ENCODE measurements at places on chromosomes 4 and X.
A peak's percentile ranks its signal among the peaks of the same experiment; 100 is the strongest.

DNA sequence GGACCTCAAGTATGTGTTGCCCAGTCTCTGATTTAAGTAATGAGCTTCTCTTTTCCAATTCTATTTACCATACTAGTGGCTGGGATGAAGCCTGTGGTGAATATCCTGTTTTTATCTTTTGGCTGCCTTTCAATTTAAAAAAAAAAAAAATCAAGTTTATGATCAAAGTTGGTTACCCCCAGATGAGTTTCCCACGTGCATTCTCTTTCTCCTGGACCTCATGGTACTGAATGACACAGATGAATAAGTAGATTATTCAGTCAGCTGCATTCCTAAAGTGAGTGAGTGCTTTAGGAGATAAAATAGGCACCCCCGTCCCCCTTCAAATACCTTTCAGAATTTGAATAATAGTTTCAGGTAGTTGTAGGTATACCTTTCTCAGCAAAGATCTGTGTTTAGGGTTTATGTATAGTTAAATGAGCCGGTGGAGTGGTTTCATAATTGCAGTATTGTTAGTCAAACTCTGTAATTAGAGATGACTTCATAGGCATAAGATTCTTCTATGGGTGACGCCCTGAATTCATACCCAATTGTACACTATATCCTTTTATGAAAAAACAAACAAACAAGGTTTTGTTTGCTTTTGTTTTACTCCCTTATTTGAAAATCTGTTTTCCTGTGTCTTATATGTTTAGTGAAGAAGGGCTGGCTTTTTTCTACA lies 41.9 kb downstream of the PLS3 start:
- DNase-seq: no peak

GRCh38 chr4:147217655-147218054 lies 263.2 kb upstream of the EDNRA start:
- DNase-seq: no peak

GRCh38 chrX:115011428-115011827 lies 6.0 kb downstream of the IL13RA2 start:
- no peak for DNase-seq

- no peak for DNase-seq
Observed at GRCh38 chr4:30760551-30760950, 40.4 kb downstream of the PCDH7 start.

DNA sequence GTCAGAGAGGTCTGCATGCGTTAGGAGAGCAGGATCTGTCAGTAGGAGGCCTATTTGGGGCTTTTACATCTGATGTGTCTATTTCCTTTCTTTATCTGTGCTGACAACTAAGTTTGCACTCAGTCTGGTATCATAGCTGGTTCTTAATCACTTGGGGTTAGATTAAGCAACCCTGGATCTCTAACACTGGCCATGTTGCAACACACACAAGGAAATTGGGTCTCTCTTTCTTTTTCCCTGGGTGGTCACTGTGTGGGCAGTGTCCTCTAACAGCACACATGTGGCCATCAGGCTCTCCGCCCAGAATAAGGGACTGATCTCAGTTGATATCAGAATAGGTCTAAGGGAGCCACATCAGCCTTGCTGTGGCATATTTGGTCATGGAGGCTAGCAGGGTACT lies 38.9 kb downstream of the IGFBP7 start:
- DNase-seq: no peak

DNA sequence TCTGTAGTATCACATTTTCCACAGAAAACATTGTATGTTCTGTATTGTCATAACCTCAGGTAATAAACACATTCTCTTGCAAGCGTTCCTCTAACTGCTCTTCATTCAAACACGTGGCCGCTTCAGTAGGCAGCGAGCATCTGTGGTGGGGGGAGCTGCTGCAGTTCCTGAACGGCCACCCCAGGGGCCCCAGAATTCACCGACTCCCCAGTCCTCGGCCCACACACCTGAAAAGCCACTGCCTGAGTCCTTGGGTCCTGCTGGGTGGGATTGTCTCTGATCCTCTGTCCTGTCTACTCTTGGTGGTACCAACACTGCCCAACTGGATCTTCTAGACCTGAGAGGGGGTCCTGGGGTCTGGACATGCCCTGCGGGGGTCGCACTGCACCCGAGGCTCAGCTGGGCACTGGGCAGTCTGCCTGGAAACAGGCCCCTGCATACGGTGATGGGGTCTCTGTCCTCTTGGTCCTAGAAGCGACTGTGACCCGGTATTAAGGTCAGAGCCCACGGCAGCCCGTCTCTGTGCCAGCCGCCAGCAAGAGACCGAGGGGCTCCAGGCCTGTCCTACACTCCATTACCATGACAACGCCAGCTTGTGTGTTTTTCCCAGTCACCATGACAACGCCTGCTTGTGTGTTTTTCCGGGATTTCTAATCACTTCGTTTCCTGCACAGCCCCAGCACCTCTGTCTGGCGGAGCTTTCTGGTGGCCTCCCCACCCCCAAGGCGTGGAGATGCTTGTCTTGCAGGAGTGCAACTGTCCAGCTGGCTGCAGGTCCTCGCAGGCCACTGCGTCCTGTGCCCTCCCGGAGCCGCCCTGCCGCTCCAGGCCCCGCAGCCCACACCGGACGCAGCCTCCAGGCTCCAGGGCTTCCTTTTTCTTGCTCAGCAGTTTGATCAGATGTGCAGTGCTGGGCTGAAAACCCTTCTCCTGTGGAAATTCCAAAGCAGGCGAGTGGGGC lies 16.0 kb downstream of the CTBP1 start:
- DNase-seq: no peak

GRCh38 chrX:20320461-20321159 lies 53.9 kb upstream of the RPS6KA3 start:
- DNase-seq: no peak

- no peak for DNase-seq
Observed at GRCh38 chr4:14091966-14092365, 464.4 kb upstream of the BOD1L1 start.

DNA sequence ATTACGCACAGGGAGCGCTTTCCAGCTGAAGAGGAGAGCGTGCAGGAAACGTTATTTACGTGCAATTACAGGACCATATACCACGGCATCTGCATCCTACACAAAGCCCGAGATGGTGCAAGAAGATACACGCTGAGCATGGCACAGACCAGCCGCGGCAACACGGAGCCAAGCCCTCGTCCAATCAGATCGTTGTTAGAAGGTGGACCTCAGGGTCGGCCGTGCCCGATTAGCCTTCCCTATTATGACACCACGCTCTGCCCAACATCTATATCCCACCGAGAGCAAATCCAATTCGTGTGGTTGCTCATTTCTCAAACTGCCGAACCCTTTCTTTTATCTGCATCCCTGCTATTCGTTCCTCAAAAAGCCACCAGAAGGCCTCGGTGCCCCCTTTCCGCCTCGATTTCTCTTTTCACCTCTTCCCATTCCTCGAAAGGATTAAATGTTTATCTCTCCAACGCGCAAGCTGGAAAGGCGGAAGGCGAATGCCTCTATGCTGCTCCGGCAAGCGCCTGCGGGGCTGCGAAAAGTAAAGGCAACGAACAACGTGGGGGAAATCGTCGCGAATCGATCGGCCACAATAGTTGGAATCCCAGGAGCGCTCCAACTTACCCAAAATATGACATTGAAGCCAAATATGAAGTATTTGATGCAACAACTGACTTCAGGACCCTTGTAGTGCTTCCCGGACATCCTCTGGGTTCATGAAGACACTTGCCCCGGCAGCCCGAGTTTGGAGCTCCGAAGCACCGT lies 702 bp downstream of the TSPAN5 start:
- DNase-seq: no peak

GRCh38 chrX:103658681-103659433 lies 27.6 kb downstream of the MORF4L2 start:
- DNase-seq: no peak

GRCh38 chrX:16770970-16771482 lies 15.2 kb upstream of the TXLNG start:
- DNase-seq: no peak

DNA sequence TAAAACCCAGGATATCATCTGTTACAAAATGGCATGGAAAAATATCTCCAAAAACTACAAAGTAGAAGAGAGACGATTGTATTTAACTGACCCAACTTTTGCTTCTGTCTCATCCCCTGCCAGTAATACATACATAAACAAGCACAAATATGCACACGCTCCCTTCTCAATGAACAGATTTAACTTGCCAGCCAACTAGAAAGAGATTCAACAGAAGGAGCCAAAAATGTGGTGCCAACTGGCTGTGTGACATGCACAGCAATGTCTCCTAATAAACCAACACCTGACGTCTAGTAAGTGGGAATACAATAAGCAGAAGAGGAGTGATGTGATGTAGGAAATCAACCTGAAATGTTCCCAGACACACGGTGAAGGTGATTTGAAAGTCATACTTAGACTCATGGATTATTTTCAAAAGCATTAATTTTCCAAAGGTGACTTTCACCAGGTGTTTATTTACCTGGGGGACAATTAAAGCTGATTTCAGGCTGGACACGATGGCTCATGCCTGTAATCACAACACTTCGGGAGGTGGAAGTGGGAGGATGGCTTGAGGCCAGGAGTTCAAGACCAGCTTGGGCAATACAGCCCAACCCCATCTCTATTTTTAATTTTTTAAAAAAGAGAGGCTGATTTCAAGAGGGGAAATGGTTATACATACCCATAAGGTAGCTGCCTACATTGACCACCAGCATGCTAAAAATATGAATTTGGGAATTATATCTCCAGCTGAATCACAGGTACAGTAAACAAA lies 33.7 kb downstream of the SH3RF1 start:
- no peak for DNase-seq

- no peak for DNase-seq
Observed at GRCh38 chr4:71460371-71460770, 121.6 kb downstream of the SLC4A4 start.

GRCh38 chr4:7649741-7650531 lies 215.2 kb upstream of the PSAPL1 start:
- DNase-seq: no peak

- no peak for DNase-seq
Observed at GRCh38 chr4:35939751-35940150, 304.6 kb downstream of the ARAP2 start.

DNA sequence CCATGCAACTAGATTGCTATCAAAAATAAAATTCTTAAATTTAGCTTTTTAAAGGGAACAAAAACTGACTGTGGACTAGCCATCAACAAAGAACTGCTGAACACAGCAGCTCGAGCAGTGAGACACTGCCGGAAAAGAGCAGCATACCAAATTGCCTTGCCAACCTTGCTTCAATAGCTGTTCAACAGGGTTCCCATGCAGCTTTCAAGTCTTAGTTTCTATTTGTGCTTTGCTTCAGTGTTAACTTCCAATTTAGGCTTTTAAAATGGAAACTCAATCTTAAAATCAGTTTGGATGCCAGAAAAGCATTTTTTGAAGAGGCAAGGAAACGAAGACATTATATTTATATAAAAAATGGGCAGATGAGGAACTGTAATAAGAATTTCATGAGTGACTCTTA lies 463.4 kb upstream of the MAGEB18 start:
- DNase-seq: no peak

DNA sequence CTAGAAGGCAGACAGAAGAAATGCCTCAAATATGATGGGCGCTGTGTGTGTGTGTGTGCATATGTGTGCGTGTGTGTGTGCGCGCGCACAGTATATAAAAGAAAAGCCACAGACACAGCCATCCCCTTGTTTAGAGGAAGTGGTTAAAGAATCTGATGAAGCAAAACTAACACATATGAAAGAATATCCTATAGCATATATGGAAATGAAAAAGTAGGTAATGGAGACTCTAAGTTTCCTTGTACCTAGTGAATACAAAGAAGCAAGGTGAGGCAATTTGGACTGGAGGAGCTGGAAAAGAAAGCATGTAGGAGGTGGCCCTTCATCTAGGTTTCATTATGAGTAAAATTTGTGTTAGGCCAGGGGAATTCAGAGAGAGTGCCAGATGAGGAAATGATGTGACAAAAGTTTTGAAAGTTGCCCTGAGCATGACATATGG lies 58.6 kb upstream of the MCF2 start:
- DNase-seq: no peak

DNA sequence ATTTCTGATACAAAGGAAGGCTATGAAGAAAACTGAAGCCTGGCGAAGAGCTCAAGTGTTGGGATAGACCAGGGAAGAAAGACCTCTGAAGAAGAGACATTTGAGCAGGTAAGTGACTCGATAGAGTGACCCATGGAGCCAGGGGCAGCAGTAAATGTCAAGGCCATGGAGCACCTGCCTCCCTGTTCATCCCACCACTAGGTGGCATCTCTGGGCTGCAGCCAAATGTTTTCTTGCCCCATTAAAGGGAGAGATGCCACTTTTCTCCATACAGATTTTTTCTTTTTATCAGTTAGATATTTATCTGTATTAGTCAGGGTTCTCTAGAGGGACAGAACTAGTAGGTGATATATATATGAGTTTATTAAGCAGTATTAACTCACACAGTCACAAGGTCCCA lies 4.9 kb upstream of the ZNF81 start:
- DNase-seq: peak; percentile 5

DNA sequence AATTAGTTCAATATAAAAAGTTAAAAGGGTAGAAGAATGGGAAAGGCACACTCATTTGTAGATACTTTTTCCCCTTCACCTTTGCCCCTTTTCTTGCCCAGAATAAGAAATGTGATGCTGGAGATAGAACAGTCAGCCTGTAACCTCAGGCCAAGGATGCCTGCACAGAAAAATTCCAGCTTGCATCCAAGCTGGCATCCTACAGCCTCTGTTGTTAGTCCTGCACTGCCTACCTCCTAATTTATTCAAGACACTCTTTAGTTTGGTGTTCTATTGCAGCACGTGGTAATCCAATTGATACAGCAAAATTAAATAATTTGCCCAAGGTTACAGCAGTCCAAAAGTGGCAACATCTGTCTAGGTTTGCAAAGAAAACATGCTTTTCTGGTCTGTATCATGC lies 9.7 kb upstream of the USO1 start:
- DNase-seq: no peak

DNA sequence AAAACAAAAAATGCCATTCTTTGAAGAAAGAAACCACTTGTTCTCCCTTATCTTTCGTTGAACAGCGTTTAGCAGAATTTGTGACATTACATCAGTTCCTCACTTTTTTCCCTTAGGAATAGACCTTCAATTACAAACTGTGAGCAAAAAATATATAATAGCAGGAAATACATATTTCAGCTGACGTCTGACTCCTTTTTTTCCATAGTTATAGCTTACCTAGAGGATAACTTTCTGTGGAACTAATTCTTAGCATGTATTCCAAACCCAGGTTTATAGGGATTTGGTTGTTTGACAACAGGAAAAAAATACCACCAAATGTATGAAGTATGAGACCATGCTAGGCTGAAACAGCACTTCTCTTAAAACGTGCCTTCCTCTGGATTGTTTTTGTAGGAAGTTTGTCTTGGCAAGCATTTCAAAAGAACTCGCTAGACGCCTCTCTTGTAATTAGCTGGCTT lies 2.0 kb upstream of the LIMCH1 start:
- DNase-seq: no peak

GRCh38 chrX:39262641-39263040 lies 461.4 kb downstream of the MID1IP1 start:
- no peak for DNase-seq

DNA sequence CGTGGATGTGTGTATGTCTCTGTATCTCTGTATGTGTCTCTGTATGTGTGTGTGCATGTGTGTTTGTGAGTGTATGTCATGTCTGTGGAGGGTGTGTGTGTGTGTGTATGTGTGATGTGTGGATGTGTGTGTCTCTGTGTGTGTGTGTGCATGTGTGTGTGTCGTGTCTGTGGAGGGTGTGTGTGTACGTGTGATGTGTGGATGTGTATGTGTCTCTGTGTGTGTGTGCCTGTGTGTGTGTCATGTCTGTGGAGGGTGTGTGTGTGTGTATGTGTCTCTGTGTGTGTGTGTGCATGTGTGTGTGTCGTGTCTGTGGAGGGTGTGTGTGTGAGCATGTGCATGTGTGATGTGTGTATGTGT lies 51.6 kb upstream of the ADRA2C start:
- DNase-seq: no peak

Data from NCI-H2107 (cell line).